ENCODE measurements at places on chromosomes 16 and 17.

DNA sequence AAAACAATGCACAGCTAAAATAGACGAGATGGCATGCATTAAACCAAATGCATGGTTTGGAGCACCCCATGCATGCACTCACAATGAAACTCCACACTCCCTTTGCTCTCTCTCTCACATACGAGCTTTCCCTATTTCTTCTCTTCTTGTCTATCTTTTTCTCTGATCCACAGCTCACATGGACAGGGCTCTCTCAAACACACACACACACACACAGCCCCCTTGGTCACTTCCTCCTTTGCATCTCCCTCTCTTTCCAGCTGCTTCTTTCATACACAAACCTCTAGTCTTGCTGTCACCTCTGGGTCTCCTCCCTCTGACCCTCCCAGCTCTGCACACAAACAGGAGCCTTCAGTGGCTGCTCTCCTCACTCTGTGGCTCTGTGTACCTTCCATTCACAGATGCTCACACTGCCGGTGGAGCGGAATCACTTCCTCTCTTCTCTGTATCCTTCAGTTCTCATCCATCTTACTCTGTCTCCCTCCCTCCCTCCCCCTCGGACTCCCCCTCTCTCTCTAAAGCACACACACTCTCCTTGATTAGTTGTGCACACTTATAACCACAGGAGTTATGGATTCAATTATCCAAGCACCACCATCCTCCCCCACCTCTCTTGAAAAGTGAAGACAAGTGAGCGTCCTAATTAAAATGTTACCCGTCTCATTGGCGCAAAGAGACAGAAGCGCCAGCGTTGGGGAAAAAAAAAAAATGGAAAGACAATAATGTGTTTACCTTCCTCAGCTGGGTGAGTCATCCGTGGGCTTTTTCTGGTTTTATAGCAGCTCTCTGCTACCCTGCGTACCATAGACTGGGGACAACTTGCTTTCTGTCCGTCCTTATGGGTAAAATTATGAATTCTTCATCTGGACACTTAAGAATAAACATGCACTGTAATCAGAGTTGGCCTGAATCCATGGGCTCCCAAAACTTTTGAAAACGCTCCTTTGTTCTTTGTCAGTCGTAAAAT lies 90.8 kb downstream of the SHISA6 start:
- no peak for DNase-seq

DNA sequence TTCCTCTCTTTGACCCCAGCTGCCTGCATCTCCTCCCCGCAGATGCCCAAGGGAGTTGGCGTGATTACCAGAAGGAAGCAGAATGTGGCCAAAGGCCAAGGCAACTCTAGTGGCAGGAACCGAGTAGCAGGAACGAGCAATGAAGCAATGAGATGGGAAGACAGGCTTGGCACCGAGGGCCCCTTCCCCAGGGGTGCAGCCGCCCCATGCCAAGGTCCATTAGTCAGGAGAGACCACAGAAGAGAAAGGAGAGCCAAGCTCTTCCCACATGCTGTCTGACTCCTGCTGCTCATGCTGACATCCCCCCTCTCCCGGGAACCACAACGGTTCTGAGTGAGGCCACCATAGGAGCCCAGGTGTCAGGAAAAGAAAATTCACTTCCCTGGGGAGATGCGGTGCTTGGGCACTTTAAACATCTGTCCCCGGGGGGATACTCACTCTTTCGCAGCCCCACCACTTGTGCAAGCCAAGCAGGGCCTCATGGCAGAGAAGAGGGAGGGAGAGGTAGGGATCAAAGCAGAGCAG lies 67.4 kb downstream of the MYO18A start:
- DNase-seq, result no peak

DNA sequence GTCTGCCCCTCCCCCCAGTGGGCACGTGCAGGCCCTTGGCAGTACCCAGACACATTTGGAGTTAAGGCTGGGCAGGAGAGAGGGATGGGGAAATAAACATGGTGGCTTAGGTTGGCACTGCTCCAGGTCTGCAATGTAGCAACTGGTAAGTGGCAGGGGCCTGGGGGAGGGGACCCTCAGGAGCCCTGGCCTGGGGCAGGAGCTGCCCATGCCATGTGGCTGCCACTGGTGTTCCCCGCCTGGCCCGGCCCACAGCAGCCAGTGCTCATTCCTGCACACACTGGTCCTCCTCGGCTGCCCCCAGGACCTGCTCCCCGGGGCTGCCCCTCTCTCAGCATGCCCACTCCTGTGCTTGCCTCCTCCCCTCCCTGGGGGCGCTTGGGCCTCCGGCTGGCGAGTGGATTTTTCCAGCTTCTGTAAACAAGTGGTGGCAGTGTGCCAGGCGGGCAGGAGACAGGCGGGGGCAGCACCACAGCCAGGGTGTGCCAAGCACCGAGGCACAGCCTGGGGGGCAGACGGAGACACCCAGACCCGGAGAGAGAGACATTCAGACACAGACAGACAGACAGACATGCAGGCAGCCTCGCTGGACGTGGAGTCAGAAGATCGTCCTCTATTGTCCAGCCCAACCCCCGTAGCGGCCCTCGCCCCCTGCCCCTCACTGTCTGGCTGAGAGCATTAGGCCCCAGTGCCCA lies 9.4 kb downstream of the THRA start:
- no peak for DNase-seq

DNA sequence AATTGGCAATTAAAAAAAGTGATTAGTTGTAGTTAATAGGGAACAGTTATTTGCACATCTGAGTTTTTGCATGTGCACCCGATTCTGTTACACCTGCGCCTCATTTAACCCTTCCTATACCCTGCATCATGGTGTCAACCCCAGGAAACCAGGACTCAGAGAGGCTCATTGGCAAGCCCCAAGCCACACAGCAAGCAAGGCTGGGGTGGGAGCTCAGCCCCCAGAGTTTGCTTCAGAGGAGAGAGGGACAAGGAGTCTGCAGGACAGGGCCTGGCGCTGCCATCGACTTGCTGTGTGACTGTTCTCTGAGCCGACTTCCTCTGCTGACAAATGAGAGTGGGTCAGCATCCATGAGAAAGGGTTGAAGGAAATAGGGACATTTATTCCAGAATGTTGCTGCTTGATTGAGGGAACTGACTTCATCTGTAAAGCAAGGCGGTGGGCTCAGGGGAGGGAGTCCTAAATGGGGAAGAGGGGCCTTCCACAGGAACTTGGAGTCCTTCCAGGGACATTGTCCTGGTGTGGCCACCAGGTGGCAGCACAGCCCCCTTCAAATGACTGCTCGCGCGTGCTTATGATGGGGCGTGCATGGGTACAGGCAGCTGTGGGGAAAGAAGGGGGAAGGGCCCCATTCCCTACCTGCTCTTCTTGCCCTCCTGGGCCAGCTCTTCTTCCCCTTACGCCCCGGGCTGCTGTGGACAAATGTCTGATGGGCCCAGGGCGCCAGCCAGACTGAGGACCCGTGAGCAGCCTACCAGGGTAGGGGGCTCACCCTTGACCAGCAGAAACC lies 51.6 kb downstream of the NT5M start:
- peak; percentile 75 for DNase-seq

- DNase-seq, result peak; percentile 81
Measured at GRCh38 chr17:1485423-1486376, 6.8 kb downstream of the MYO1C start.

GRCh38 chr16:66036184-66036583 lies 330.3 kb upstream of the CDH5 start:
- no peak for DNase-seq

- DNase-seq, result no peak
Measured at GRCh38 chr17:30594223-30594952, 117.2 kb downstream of the GOSR1 start.

DNA sequence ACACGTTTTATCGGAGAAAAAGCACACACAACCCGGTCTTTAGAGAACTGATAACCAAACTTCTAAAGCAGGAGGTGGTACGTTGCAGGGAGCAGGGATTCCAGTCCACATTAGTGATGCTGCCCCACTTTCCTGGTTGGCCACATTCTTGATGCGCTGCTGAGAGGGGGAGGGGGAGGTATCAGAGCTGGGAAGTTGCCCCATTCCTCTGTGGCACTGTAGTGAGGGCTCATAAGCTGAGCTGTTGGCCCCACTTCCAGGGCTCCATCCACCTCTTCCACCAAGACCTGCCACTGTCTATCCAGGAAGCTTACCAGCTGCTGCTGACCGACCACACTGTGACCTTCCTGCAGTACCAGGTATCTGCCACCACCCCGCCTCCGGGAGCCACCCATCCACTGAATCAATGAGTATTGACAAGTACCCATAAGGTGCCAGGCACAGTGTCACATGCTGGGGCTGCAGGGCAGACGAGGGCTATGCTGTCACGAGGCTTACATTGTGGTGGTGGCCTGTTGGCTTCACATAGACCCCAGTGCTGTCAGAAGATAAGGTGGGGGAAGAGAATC lies 1.1 kb downstream of the TSEN54 start:
- DNase-seq, result no peak

DNA sequence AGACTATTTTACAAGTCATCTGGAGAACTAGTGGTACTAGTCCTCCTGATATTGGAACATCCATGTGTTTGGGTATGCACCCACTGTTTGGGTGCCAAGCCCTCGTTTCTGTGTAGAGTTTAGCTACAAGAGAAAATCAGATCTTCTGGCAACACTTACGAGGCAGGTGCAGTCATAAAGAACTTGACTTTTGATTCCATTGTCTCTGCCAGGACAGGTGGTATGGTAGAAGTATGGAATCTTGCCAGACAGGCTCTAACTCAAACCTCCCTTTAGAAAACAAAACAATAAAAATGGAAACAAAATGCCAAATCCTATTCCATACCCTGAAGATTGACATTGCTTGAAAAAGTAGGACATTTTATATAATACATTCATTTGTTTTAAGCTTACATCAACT lies 16.0 kb downstream of the RNF43 start:
- no peak for DNase-seq

- no peak for DNase-seq
Measured at GRCh38 chr17:17990282-17990681, 17.6 kb downstream of the DRC3 start.

DNA sequence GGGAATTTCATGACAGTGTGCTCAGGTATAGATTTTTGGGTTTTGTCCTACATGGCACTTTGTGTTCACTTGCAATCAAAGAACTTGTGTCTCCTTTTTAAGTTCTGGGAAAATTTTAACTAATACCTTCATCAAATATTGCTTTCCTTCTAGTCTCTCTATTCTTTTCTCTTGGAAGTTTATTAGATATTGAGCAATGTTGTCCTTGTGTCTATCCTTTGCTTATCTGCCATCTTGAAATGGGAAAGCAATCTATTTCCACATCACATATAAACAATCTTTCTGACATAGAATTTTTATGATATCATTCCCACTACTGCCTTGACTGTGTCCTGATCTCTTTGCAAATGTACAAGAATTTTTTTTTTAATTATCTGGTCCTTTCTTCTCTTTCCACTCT lies 4.4 kb upstream of the ABCA9 start:
- no peak for DNase-seq

GRCh38 chr16:1610899-1611632 lies 806 bp downstream of the IFT140 start:
- no peak for DNase-seq

- no peak for DNase-seq
Measured at GRCh38 chr16:81337097-81337496, 22.3 kb downstream of the GAN start.

- DNase-seq, result peak; percentile 87
Measured at GRCh38 chr16:30874821-30875717, 18.8 kb downstream of the BCL7C start.

DNA sequence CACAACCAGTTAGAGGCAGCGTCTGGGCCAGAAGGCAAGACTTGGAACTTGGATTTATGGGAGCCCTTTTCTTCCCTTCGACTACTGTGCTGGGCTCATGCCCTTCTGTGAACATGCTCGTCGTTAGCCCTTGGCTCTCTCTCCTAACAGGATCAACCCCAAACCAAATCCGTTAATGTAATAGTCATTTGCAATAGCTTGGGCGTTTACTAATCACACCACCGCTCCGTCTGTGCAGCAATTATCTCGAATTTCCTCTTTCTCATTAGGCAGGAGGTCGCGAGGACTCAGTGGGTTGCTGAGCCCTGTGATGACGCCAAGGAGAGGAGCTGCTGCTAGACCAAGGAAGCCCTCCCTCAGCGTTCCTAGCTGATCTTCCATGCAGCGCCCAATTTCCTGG lies 114.7 kb downstream of the ENGASE start:
- no peak for DNase-seq

- DNase-seq, result peak; percentile 14
Measured at GRCh38 chr17:16214190-16215001, 938 bp downstream of the NCOR1 start.

DNA sequence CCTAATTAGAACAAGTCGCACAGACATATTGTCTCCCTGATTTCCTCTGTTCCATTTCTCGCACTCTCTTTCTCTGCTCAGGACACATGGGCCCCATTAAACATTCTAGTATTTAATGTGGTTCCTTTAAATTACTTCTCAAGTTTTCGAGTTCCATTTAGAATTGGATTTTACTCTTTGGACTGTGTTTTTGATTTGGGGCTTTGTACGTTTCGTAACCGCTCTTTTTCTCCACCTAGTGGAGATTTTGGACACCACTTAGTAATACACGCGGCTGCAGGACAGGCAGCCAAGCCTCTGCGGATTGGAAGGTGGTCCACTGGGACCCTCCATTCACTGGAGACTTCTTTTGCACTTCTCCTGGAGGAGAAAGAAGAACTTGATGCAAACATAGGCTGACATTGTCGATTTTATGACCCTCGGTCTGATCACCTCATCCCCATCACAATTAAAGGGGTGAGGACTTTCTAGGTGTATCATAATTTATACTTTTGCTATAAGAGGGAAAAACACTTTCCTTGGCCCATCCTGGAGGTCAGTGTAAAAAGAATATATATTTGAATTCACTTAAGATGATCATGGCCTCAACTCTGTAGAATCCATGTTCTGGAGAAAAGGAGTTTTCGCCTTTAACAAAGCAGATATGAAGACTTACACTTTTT lies 85.7 kb downstream of the NOG start:
- no peak for DNase-seq

DNA sequence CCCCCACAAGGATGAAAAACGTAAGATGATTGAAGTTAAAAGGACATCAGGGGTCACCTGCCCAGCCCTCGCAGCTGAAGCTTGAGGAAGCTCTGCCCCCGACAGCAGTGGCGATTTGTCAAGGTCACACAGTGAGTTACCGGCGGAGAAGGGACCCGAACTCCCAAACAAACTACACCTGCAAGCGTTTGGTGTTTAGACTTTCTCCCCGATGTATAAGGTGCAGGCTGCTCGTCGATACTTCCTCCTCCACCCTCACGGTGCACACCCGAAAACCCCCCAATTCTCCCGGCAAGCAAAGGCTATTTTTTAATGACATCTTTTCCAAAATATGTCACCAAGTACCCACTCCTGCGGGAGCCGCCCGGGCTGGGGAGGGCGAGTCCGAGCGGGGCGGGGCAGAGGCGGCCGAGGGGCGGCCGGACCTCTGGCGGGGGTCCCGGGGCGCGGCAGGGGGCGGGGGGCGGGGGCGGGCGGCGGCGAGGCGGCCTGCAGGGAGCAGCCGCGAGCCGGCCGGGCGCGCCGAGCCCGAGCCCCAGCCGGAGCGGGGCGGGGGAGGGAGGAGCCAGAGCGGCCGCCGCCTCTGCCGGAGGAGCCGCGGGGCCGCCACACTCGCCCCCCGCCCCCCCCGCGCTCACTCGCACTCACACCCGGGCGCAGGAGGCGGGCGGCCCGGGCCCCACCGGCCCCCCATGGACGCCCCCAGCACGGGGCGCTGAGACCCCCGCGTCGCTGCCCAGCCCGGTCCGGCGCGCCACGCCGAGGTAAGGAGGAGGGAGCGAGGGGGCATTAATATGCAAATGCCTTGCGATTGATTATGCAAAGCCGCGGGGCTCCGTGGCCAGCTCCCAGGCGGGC lies at the start of gene THRA:
TSS of gene THRA (plus strand) at position 637 of the 858 bp plus-strand sequence. CDS start 11,524 bp downstream, outside the sequence.
- DNase-seq, result peak; percentile 61
